ENCODE measurements at places on chromosomes 5 and 9.

DNA sequence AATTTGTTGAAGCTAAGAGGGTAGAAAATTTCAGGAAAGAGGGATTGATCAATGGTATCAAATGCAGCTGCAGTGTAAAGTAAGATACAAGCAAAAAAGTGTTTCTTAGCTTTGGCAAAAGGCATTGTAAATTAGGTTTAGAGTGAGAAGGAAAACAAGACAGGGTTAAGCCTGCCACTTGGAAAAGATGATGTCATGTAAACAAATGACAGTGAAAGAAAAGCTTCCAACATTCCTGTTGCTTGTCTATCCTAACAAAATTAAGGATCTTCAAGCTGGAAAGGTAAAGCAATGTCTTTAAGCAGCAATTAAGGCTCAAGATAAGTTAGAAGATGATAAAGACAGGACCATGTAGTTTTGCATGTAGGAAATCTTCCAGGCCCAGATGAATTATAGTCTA lies 139.1 kb upstream of the PPP2R2B start:
- peak; percentile 34 for DNase-seq

DNA sequence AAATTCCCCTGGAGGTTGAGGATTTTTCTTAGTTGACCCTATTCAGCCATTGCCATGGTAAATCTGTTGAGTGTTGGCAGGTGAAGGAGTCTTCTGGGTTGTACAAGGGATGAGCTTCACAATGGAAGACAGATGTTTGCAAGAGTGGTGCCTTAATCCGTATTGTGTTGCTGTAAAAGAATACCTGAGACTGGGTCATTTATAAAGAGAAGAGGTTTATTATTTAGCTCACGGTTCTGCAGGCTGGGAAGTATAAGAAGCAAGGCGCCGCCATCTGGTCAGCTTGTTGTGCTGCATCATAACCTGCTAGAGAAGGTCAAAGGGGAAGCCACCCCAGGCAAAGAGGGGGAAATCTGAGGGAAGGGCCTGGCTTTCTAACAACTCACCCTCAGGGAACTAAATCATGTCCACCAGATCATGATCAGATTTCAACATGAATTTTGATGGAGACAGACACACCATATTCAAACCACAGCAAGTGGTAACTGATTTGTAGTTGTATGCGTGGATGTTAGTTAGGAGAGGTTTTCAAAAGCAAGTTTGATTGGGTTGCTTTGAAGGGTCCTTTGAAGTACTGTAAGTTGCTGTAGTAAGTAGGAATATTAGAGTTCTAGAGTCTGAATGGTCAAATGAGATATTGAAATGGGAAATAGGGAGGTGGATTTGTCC lies 2.5 kb downstream of the TNPO1 start:
- peak; percentile 84 for DNase-seq

GRCh38 chr5:82622711-82623514 lies 344.8 kb upstream of the RPS23 start:
- DNase-seq, result no peak

DNA sequence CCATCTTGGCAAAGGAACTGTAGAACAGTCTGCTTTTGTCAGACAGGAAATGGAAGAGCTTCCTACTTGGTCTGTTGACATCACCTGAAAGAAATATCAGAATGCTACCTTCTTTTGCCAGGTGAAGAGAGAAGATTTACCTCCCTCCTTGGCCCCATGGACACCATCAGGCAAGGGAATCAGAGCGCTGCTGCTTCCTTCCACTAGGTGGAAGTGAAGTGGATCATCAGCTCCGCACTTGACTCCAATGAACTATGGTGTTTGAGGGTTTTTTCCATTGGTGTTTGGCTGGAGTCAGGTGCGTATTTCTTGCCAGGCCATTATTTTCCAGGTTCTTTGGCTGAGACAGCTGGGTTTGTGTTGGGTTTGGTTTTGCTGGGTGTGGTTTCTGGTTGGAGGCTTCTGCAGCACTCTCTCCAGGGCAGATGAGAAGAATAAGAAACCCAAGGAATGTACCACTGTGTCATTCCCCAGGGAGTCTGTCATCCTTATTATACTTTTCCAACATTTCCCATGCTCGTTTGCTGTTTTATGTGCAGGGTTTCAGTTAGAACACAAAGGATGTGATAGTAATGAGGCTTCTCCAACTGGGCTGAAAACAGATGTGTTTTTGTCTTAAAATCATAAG lies 12.4 kb downstream of the SPATA31E1 start:
- no peak for DNase-seq

DNA sequence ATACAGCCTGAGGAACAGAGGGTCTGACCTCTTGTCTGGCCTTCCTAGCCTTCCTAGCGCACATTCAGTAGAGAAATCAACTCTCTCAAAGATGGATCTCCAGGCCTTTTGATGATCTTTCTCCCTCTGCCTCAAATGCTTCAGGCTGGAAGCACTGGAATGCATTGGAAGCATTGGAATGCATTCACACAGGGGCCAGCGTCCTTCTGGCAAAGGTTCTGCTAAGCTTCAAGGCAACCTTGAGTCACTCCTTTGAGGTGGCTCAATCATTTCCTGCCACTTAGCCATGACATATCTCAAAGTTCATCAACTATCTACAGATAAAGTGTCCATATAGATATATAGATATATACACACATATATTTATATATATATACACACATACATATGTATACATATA lies 42.9 kb downstream of the OR2K2 start:
- no peak for DNase-seq

- no peak for DNase-seq
Measured at GRCh38 chr5:97118261-97119006, 24.0 kb downstream of the LIX1 start.

GRCh38 chr9:3511551-3511950 lies 14.2 kb downstream of the RFX3 start:
- no peak for DNase-seq

DNA sequence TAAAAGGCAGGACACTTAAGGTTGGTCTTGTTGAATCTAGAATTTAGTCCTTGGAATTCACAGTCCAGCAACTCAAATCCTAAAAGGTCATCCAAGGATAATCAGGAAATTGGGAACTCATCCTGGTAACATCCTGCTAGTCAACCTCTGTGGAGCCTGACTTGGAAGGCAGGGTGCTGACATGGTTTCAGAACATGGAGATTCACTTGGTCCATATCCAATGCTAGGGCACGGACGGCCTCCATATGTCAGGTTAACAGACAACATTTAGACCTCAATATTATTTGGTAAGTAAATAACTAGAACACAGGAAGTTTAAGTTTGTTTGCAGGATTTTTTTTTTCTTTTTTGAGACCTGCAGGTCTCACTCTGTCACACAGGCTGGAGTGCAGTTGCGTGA lies 783 bp upstream of the DNAH5 start:
- DNase-seq, result no peak

DNA sequence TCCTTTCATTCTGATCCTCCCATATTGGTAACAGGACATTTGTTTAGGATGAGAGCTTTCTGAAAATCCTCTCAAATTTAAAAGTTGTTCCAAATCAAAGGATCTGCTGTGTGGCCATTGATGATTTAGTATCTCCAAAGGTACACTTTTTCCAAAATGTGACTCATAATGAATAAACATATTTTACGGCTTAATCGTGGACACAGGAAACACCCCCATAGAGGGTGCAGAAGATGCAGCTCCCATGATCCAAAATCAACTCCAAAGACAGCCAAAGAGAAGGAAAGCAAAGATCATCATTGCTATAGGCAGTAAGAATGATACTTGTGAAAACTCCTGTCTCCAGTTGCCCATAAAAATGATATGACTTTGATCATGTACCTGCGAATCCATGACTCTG lies 239.7 kb downstream of the PIK3R1 start:
- DNase-seq, result no peak

GRCh38 chr5:41043109-41043747 lies 27.9 kb downstream of the MROH2B start:
- DNase-seq, result no peak

GRCh38 chr5:138793575-138793974 lies 40.4 kb downstream of the CTNNA1 start:
- DNase-seq, result no peak

GRCh38 chr5:79581535-79581934 lies 30.7 kb upstream of the TENT2 start:
- no peak for DNase-seq

DNA sequence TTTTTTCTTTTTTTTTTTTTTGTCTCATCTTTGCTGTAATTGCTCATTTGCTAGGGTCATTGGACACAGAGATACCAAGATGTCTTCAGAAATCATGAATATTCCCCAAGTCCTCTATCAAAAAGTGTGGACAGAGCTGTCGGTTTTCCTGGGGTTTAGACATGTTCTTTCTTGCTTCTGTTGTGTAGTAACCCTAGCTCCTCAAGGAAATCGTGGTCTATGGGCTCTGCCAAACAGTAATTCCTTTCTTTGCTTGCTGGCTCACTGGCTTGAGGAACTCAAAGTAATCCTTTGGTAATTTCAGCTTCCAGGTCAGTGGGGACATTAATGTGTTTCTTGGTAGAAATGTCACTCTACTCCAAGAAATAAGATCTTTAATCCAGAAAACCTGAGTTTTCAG lies 101.7 kb downstream of the TMC1 start:
- DNase-seq, result no peak

DNA sequence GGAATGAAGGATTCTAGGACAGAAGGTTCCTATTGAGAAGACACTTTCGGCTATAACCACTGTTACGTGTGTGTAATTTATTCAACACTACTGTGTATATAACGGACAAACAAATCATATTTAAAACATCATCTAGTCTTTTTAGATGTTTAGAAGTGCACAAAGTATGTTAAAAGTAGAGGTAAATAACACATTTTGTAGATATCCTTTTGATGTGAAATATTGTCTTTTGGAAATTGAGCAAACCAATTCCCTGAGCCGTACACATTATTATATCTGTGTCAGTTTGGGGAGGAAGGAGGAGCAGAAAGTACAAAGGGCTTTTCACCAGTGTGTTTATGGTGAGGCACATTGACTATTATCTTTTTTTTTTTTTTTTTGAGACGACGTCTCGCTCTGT lies 39.1 kb upstream of the ANKRD18A start:
- DNase-seq, result peak; percentile 81

GRCh38 chr9:84862810-84863287 lies 193.3 kb downstream of the NTRK2 start:
- no peak for DNase-seq

DNA sequence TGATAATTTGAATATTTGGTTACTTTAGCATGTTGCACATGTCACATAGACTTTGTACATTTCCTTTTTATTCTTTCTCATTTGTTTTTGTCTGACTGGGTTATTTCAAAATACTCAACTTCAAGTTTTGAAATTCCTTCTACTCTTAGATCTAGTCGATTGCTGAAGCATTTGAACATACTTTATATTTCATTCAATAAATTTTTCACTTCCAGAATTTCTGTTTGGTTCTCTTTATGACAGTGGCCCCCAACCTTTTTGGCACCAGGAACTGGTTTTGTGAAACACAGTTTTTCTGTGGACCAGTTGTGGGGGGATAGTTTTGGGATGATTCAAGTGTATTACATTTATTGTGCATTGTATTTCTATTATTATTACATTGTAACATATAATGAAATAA lies 119.8 kb downstream of the COX7C start:
- no peak for DNase-seq

GRCh38 chr9:120348951-120349429 lies 231.0 kb downstream of the CDK5RAP2 start:
- DNase-seq, result peak; percentile 30

GRCh38 chr5:81233080-81233634 lies at the start of gene CKMT2:
TSS of gene CKMT2 (plus strand) at chr5:81233322. CDS start at chr5:81251133, 17,811 bp downstream.
- DNase-seq, result no peak

- peak; percentile 42 for DNase-seq
Measured at GRCh38 chr5:19987612-19988361, at the start of gene CDH18. TSS of gene CDH18 (minus strand) at chr5:19988200. CDS start at chr5:19838986, 149,214 bp downstream.

DNA sequence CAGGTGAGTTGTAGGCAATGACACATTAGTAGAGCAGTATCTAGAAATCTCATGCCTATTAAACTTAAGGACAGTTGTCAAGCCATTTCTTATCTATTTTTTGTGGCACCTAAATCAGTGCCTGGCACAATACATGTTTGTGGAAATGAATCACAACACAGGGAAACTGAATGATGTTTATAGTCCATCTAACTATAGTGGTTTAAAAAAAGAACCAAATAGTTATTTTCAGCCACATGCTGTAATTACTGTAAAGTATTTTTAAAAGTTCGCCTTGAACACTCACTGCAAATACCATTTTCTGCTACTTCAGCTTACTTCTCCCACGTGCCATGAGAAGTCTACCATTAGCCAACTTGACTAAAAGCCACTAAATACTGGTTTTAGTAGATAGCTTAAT lies 21.9 kb downstream of the FNBP1 start:
- no peak for DNase-seq

- DNase-seq, result no peak
Measured at GRCh38 chr9:127161081-127161624, 38.7 kb upstream of the ANGPTL2 start.

DNA sequence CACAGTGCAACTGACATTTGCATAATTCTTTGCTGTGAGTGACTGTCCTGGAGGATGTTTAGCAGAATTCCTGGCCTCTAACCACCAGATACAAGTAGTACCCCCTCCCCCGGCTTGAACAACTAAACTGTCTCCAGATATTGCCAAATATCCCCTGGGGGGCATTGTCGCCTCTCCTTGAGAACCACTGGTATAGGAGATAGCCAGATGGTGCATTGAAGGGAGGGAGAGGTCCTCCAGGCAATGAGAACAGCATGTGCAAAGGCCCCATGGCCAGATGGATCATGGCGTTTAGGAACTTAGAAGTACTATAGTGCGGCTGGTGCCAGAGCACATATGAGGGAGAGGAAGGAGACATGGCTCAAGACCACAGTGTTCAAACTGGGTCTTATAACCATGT lies 18.9 kb upstream of the ORM1 start:
- DNase-seq, result no peak

GRCh38 chr5:157219491-157220271 lies 39.0 kb downstream of the ITK start:
- no peak for DNase-seq

DNA sequence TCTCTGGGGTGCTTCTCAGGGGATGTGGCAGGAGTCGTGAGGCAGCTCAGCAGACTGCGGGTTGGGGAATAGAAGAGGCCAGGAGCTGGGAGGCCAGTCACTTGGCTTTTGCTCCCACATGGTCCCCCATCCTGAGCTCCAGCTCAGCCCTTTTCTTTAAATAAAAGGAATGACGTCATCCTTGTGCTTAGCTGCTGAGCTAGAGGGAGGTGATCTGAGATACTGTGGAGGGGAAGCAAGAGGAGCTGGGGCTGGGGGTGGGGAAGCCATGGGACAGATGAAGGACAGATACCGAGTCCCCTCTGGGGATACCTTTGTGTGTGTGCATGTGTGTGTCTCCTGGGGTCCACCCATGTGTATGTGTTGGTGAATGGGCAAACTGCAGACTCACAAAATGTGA lies 89.0 kb upstream of the ARAP3 start:
- no peak for DNase-seq

- DNase-seq, result no peak
Measured at GRCh38 chr5:57368010-57368409, 114.6 kb downstream of the ACTBL2 start.
